ENCODE measurements at places on chromosomes 6 and 20. TPM values are rescaled to one million over a fixed set of nuclear protein-coding genes. Genes with fewer than 3 reads are reported as not detected.

The KCNK15 gene
- total RNA-seq = not detected

- no peak overlapping the region for H3K27ac ChIP-seq
- no peak overlapping the region for H3K4me3 ChIP-seq
- H3K36me3 ChIP-seq = no peaks in the 10 kb centered on the region
- DNase-seq = no peak
- no peaks in the 10 kb centered on the region for H3K27me3 ChIP-seq
- no peaks in the 10 kb centered on the region for H3K4me1 ChIP-seq
Measured at GRCh38 chr20:14879020-14879697, 541.7 kb upstream of the FLRT3 start.

DNA sequence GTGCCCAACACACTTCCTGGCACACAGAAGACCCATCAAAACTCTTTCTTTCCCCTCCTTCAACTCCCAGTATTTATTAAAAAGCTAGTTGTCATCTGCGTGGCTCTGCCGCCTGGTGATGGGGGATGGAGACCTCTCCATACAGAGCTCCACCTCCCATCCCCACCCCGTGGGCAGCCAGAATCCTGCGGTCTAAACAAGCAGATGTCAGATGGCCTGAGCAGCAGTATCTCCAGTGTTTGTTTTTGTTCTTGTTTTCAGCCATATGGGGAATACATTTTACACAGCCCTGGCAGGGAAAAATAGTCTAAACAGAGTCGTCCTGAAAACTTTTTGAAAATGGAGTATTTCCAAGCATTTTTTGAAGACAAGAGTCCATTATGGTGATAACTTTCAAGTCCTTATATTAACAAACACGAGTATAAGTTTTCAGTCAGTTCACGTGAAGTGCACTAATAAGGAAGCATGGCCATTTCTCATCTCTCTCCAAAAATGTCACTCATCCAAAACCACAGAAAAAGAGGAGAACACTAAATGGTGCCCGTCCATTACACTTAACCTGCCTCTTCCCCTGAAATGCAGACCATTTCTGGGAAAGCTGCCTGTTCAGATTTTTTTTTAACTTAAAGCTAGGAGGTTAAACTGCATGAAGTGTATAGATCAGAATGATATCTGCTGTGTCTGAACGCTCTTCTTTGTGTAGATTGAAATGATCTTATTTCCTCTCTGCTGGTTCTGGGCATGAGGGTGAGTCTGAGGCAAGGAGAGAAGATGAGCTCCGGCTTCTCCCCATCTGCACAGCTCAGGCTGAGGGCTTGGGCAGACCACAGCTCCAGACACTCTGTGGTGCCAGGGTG, 91.0 kb downstream of the TCP11 start:
- H3K36me3 ChIP-seq = no peaks in the 10 kb centered on the region
- H3K4me1 ChIP-seq = peaks cover 7% of the 10 kb centered on the region
- DNase-seq = no peak
- no peaks in the 10 kb centered on the region for H3K27me3 ChIP-seq
- H3K27ac ChIP-seq = no peak overlapping the region
- H3K4me3 ChIP-seq = no peak overlapping the region

DNA sequence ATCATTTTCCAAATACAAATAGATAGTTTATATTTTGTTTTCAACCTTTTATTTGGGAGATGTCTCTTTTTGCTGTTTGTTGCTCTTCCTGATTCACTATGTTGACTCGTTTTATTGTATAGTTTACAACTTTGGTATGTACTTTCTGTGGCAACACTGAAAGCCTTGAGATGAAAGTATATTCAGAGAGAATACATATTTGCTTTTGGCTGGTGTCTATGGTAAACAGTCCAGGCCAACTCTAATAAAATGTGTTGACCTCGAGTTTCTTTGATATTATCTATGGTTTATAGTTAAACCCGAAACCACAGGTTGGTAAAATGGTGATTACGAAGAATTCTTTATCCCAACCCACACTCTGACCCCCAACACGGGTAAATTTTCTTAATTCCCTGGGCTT, 919.6 kb upstream of the MAP3K7 start:
- no peaks in the 10 kb centered on the region for H3K27me3 ChIP-seq
- no peaks in the 10 kb centered on the region for H3K36me3 ChIP-seq
- no peak overlapping the region for H3K27ac ChIP-seq
- no peaks in the 10 kb centered on the region for H3K4me1 ChIP-seq
- DNase-seq = no peak

DNA sequence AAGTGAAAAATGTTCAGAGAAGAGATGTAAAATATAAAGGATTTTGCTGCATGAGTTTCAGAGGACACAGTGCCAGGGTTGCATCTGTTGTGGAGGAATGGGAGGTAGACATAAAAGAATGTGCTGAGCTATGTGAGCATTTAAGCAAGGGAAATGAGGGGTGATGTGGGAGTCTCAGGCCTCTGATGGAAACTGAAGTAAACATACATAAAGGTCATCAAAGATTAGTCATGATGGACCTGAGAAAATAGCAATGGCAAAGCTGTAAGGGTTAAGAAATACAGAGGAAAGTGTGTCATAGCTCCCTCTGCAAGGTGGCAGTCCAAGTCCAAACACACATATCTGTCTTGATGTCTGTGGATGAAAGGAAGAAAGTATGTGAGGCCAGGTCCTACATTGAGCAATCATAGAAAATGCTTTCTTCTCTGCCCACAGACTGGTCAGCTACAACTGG, 306.6 kb upstream of the ECI2 start:
- no peaks in the 10 kb centered on the region for H3K4me1 ChIP-seq
- DNase-seq = no peak
- H3K36me3 ChIP-seq = no peaks in the 10 kb centered on the region

DNA sequence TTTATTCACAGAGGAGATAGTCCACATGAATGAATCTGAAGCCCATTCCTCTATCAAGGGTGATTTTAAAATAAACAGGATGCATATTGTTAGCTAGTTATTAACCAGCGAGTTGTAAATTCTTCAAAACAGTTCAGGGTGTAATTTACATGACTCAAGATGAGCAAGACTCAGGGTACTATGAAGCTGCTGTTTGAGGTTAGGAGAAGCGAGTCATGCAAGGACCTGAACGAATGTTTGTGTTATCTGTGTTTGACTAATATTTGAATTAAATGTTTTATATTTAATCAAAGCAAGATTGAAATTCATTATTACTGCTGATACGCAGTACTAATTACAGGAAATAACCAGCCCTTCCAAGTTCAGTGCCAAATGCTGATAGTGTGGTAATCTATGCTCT, 191.1 kb downstream of the SAMD5 start:
- no peaks in the 10 kb centered on the region for H3K4me1 ChIP-seq
- H3K4me3 ChIP-seq = no peak overlapping the region
- no peak overlapping the region for H3K27ac ChIP-seq
- no peaks in the 10 kb centered on the region for H3K27me3 ChIP-seq
- no peak for DNase-seq

DNA sequence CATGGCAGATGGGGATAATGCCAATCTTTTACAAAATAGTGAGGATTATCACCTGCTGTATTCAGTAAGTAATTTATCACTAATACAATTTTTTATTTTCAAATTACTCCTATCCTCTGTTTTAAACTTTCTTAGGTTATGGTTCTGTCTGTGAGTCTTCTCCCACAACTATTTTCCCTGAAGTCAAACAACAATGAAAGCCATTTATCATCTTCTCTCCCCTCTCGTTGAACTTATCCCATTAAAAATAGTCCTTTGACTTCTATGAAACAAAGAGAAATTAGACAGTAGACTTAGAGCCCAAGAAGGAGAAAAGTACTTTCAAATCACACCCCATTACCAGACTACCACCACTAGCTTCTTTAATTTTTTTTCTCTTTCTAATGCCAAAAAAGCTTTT, 147.7 kb downstream of the SIM1 start:
- H3K27ac ChIP-seq = no peak overlapping the region
- peaks cover 2% of the 10 kb centered on the region for H3K27me3 ChIP-seq
- H3K36me3 ChIP-seq = no peaks in the 10 kb centered on the region
- no peak for DNase-seq
- H3K4me1 ChIP-seq = no peaks in the 10 kb centered on the region

DNA sequence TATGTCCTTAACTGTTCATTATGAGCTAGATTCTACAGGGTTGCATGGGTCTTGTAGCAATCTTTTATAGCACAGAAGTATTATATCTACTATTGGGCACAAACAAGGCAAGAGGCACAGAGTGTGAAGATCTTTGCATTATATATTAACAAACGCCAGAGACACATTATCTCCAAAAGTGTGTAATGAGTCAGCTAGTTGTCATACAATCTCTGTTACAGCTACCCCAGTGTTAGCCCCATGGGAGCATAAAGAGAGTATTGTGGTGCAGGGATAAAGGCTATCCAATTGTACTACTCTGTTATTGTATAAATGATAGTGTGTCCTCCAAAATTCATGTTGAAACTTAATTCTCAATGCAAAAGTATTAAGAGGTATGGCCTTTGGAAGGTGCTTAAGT, 148.4 kb upstream of the RIMS1 start:
- no peak overlapping the region for H3K27ac ChIP-seq
- no peaks in the 10 kb centered on the region for H3K4me1 ChIP-seq
- no peaks in the 10 kb centered on the region for H3K36me3 ChIP-seq
- H3K27me3 ChIP-seq = no peaks in the 10 kb centered on the region
- no peak overlapping the region for H3K4me3 ChIP-seq

- H3K4me3 ChIP-seq = no peak overlapping the region
- DNase-seq = no peak
Measured at GRCh38 chr6:56552187-56553130, 90.2 kb downstream of the DST start.

DNA sequence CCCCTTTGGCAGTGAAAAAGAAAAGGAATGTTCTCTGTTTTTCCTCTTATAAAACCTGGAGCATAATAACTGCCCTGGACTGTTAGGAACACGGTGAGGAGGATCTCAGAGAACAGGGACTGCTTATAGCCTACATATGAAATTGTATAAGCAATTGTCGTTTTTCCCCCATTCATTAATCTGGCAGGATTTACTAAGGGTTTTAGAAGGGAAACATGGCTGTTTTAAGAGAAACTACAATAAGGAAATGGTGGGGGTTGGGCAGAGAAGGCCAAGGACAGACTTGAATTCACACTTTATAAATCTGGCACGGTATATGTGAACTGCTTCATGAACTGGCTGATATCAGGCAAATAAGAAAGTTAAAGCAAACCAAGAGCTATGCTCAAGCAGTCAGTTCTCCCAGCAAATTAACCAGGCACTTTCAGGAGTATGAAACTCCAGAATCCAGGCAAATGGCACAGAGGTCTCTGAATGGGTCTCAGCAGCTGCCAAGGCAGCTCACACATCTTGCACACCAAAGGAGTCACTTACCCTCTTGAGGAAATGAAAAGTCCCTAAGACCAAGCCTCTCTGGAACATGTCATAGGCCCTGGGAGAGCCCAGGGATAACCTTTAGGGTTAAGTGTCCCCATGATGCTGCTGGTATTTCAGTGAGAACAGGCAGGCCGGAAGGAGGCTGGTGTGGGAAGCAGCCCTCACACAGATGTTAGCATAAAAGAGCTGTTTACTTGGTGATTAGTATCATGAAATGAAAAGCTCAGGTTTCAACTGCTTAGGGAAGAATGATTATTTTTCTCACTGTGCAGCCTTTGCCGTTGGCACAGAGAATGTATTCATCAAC, 260.5 kb upstream of the MARCKS start:
- H3K4me1 ChIP-seq = no peaks in the 10 kb centered on the region
- H3K4me3 ChIP-seq = no peak overlapping the region
- no peak for DNase-seq
- peaks cover 2% of the 10 kb centered on the region for H3K27me3 ChIP-seq

GRCh38 chr6:167512696-167513375, 187.9 kb downstream of the TTLL2 start:
- H3K27me3 ChIP-seq = no peaks in the 10 kb centered on the region
- no peaks in the 10 kb centered on the region for H3K36me3 ChIP-seq
- H3K4me1 ChIP-seq = no peaks in the 10 kb centered on the region
- H3K27ac ChIP-seq = no peak overlapping the region

DNA sequence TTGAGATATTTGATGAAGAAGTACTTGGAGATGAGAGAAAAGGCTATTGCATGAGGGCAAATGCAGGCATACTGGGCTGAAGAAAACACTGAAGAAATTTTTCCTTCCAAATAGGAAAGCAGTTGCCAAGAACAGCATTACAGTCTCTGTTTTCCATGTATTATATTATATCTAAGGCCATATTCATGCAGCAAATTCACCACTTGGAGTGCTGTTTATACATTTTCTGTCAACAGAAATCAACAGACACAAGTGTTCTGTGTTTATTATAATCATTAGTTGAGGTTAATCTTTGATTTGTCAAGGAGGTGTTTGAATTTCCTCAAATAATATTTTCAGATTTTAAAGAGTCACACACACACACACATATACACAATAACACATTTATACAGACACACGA, 268.8 kb upstream of the PLCB4 start:
- no peaks in the 10 kb centered on the region for H3K36me3 ChIP-seq
- no peak for DNase-seq
- H3K27me3 ChIP-seq = no peaks in the 10 kb centered on the region
- H3K4me1 ChIP-seq = no peaks in the 10 kb centered on the region
- no peak overlapping the region for H3K4me3 ChIP-seq
- no peak overlapping the region for H3K27ac ChIP-seq

- DNase-seq = no peak
- peaks cover 15% of the 10 kb centered on the region for H3K27me3 ChIP-seq
- no peak overlapping the region for H3K4me3 ChIP-seq
- no peaks in the 10 kb centered on the region for H3K36me3 ChIP-seq
Measured at GRCh38 chr6:137315081-137315480, 95.9 kb upstream of the IFNGR1 start.

DNA sequence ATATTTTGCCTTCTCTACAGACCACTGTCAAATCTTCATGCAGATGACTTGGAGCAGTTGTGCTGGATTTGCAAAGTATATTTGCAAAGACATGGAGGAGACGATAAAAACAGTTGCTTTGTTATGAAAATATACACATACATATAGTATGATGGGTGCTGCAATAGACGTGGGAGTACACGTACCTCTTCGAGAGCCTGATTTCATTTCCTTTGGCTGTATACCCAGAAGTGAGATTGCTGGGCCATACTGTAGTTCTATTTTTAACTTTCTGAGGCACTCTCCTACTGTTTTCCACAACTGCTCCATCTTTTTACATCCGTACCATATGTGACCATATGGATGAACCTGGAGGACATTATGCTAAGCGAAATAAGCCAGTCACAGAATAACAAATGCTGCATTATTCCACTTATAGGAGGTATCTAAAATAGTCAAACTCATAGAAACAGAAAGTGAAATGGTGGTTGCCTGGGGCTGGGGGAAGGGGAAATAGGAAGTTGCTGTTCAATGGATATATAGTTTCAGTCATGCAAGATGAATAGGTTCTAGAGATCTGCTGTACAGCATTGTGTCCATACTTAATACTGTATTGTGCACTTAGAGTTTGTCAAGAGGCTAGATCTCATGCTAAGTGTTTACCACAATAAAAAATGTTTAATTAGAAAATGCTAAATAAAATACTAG, 223.8 kb downstream of the HAO1 start:
- peaks cover 2% of the 10 kb centered on the region for H3K4me1 ChIP-seq
- no peak overlapping the region for H3K27ac ChIP-seq
- H3K4me3 ChIP-seq = no peak overlapping the region
- no peak for DNase-seq

- H3K27me3 ChIP-seq = peaks cover 7% of the 10 kb centered on the region
- no peaks in the 10 kb centered on the region for H3K36me3 ChIP-seq
- no peak overlapping the region for H3K27ac ChIP-seq
Measured at GRCh38 chr6:33981861-33982260, 164.0 kb downstream of the GRM4 start.
